Activated CD4-positive, alpha-beta memory T cell treated with anti-CD3 and anti-CD28 coated beads for 36 hours (primary cell): ENCODE measurements at places on chromosomes 2 and 18. TPM values are rescaled to one million over a fixed set of nuclear protein-coding genes. Genes with fewer than 3 reads are reported as not detected.

- no peaks in the 10 kb centered on the region for H3K4me1 ChIP-seq
- H3K27ac ChIP-seq: no peak overlapping the region
- no peak for DNase-seq
- H3K4me3 ChIP-seq: no peak overlapping the region
Observed at GRCh38 chr18:71682591-71682990, 861.6 kb downstream of the CBLN2 start.

DNA sequence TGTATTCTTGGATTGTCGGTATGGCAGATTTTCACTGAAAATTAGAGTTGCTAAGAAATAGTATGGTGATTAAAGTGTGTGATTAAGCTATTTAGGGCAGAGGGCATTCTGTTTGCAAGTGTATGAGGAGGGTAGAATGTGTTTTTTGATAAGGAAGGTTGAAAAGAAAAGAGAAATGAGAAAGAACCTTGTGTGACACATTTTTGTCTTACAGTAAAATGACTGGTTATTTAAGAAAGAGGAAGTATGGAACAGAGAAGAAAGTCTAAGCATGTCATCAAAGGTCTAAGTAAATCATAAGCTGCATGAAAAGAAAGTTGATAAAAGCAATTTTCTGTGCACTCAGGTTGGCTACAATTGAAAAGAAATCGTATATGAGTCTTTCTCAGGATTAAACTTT, 5.2 kb upstream of the RSAD2 start:
- no peaks in the 10 kb centered on the region for H3K36me3 ChIP-seq
- peaks cover 19% of the 10 kb centered on the region for H3K4me1 ChIP-seq
- H3K4me3 ChIP-seq: no peak overlapping the region
- no peaks in the 10 kb centered on the region for H3K27me3 ChIP-seq
- H3K27ac ChIP-seq: no peak overlapping the region

DNAJC5G gene
- total RNA-seq: 0.19 TPM

GRCh38 chr2:17792515-17792914, 23.7 kb upstream of the MSGN1 start:
- H3K4me1 ChIP-seq: no peaks in the 10 kb centered on the region
- H3K36me3 ChIP-seq: no peaks in the 10 kb centered on the region
- H3K4me3 ChIP-seq: no peak overlapping the region
- DNase-seq: peak; percentile 24

GAL3ST2 gene
- total RNA-seq: 0.65 TPM

DSG4 gene
- not detected for total RNA-seq

UNC80 gene
- total RNA-seq: not detected

PRR30 gene
- not detected for total RNA-seq

DNA sequence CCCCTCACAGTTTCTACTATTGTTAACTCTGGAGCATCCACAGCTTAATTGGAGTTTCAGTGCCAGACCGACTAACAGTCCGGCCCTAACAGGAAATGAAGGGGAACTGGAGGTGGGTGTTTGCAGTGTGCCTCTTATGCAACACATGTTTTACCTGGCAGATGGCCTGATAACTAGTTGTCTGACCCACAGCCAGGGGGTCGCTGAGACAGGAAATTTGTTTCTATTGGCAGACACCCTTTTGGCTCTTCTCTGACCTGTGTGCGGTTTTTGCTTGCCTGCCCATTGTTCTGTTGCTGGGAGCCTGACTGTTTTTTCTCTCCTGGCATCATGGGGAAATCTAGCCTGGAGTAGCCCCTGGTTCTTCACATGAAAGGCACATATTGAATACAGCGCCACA, 1329.8 kb downstream of the DSC3 start:
- no peaks in the 10 kb centered on the region for H3K27me3 ChIP-seq
- no peak overlapping the region for H3K27ac ChIP-seq
- H3K4me1 ChIP-seq: no peaks in the 10 kb centered on the region
- DNase-seq: no peak

DNA sequence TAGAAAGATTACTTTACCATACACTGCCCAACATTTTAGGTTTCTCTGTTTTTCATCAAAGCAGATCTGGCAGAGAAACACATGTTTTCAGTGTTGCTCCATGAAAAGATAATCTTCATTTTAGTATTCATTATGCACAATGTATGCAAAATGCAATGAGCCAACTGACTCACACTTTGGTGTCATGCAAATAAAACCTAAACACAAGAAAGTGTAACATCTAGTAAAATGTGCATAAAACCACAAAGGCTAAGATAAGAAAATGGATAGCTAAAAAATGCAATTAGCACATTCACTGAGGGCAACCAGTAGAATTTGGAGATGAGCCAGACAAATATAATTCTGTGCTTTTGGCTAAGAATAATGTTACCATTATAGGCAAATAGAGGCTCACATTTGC, 203.5 kb upstream of the UBE2E3 start:
- H3K4me1 ChIP-seq: no peaks in the 10 kb centered on the region
- no peaks in the 10 kb centered on the region for H3K36me3 ChIP-seq
- DNase-seq: no peak
- no peak overlapping the region for H3K27ac ChIP-seq
- H3K4me3 ChIP-seq: no peak overlapping the region
- no peaks in the 10 kb centered on the region for H3K27me3 ChIP-seq

GRCh38 chr2:159722580-159722979, 10.3 kb downstream of the MARCHF7 start:
- peaks cover 74% of the 10 kb centered on the region for H3K4me1 ChIP-seq
- H3K27me3 ChIP-seq: no peaks in the 10 kb centered on the region
- peaks cover 41% of the 10 kb centered on the region for H3K36me3 ChIP-seq
- no peak overlapping the region for H3K27ac ChIP-seq

DNA sequence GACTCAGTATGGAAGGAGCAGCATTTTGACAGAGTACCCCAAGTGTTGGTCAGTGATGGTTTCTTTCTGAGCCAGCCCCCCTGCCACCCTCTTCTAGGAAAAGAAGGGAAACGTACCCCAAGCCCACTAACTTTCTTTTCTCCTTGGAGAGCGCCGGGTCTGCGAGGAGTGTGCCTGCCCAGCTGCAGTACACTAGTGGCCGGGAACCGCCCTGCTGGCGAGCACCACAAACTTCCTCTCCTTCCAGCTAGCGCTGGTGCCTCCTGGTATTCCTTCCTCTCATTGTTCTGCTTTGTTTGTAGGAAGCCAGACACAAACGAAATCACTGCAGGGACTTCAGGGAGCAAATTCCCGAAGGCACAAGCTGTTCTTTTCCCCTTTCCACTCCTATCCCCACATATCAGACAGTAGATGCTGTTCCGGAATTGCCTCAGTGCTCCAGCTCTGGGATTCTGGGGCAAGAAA, 1.8 kb downstream of the CCDC85A start:
- H3K4me3 ChIP-seq: no peak overlapping the region
- no peak for DNase-seq
- H3K36me3 ChIP-seq: no peaks in the 10 kb centered on the region
- H3K4me1 ChIP-seq: peaks cover 8% of the 10 kb centered on the region
- H3K27ac ChIP-seq: no peak overlapping the region

GRCh38 chr2:94861308-94862152, 9.7 kb upstream of the TEKT4 start:
- peaks cover 2% of the 10 kb centered on the region for H3K4me1 ChIP-seq
- DNase-seq: no peak
- H3K4me3 ChIP-seq: no peak overlapping the region
- H3K36me3 ChIP-seq: no peaks in the 10 kb centered on the region
- peaks cover 48% of the 10 kb centered on the region for H3K27me3 ChIP-seq
- H3K27ac ChIP-seq: no peak overlapping the region

GRCh38 chr2:43199492-43200488, 26.6 kb downstream of the ZFP36L2 start:
- no peak overlapping the region for H3K27ac ChIP-seq
- H3K27me3 ChIP-seq: no peaks in the 10 kb centered on the region
- H3K4me3 ChIP-seq: no peak overlapping the region
- H3K4me1 ChIP-seq: peaks cover 31% of the 10 kb centered on the region

- H3K36me3 ChIP-seq: peaks cover 54% of the 10 kb centered on the region
- peaks cover 3% of the 10 kb centered on the region for H3K4me1 ChIP-seq
- no peak overlapping the region for H3K27ac ChIP-seq
Observed at GRCh38 chr2:85647823-85648526, 20.0 kb downstream of the SFTPB start.

LRATD1 gene
- not detected for total RNA-seq

ZNF521 gene
- not detected for total RNA-seq

SERPINB5 gene
- total RNA-seq: not detected

- no peaks in the 10 kb centered on the region for H3K27me3 ChIP-seq
- H3K4me1 ChIP-seq: peaks cover 3% of the 10 kb centered on the region
- no peak overlapping the region for H3K4me3 ChIP-seq
Observed at GRCh38 chr2:161113693-161114575, 46.3 kb upstream of the TANK start.

GRCh38 chr2:104289651-104290565, 564.0 kb upstream of the POU3F3 start:
- H3K4me3 ChIP-seq: no peak overlapping the region
- no peak for DNase-seq
- no peaks in the 10 kb centered on the region for H3K36me3 ChIP-seq
- H3K4me1 ChIP-seq: no peaks in the 10 kb centered on the region
- H3K27ac ChIP-seq: no peak overlapping the region
- H3K27me3 ChIP-seq: no peaks in the 10 kb centered on the region

GRCh38 chr18:49960376-49960775, 147.0 kb upstream of the ACAA2 start:
- H3K27ac ChIP-seq: no peak overlapping the region
- no peak for DNase-seq
- H3K4me1 ChIP-seq: peaks cover 10% of the 10 kb centered on the region
- H3K36me3 ChIP-seq: no peaks in the 10 kb centered on the region

- no peak overlapping the region for H3K4me3 ChIP-seq
- no peak overlapping the region for H3K27ac ChIP-seq
- H3K27me3 ChIP-seq: no peaks in the 10 kb centered on the region
- H3K4me1 ChIP-seq: no peaks in the 10 kb centered on the region
- no peak for DNase-seq
Observed at GRCh38 chr2:240786871-240787311, 33.1 kb downstream of the KIF1A start.

KIAA2012 gene
- not detected for total RNA-seq

DNA sequence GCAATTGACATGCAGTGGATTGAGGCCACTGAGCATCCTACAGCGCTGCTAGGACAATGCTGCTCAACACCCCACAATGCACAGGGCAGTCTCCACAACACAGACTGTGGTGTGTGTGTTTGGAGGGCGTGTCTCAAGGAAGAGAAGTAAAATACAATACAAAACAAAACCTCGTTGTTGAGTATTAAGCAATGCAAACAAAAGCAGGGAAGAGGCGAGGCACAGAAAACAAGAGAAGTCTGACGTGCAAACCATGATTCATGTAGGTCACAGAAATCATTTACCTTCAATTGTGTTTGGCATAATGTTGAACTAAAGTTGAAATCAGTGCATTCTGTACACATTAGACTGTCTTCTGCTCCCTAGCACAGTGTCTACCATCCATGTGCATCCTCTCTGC, 260.9 kb downstream of the PHLPP1 start:
- H3K27me3 ChIP-seq: no peaks in the 10 kb centered on the region
- H3K4me3 ChIP-seq: no peak overlapping the region
- no peak for DNase-seq
- no peaks in the 10 kb centered on the region for H3K4me1 ChIP-seq

- no peak overlapping the region for H3K27ac ChIP-seq
- DNase-seq: no peak
- no peaks in the 10 kb centered on the region for H3K36me3 ChIP-seq
- no peaks in the 10 kb centered on the region for H3K27me3 ChIP-seq
- H3K4me1 ChIP-seq: no peaks in the 10 kb centered on the region
Observed at GRCh38 chr2:16187482-16187817, 247.1 kb downstream of the MYCN start.

FEV gene
- not detected for total RNA-seq

DNA sequence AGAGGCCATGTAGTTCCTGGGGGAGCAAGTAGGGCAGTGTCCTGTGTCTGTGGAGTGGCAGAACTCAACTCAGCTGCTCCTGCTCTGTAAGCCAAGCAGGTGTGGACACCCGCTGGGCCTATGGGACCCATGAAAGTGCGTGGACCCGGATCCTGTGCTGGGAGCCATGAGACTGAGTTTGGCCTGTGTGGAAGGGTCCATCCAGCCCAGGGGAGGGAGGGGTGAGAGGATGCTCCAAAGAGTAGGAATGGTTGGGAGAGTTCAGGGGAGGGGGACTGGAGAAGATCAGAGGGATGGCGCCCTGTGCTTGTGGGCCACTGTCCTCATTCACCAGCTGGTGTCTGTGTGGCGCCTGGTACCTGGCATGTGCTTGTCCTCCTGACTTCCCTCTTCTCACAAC, 226.4 kb upstream of the HS6ST1 start:
- H3K27me3 ChIP-seq: no peaks in the 10 kb centered on the region
- no peak overlapping the region for H3K27ac ChIP-seq
- no peak overlapping the region for H3K4me3 ChIP-seq
- H3K36me3 ChIP-seq: no peaks in the 10 kb centered on the region
- H3K4me1 ChIP-seq: no peaks in the 10 kb centered on the region

GRCh38 chr2:45011121-45011520, 1.9 kb upstream of the SIX2 start:
- DNase-seq: no peak
- H3K27ac ChIP-seq: no peak overlapping the region
- peaks cover 77% of the 10 kb centered on the region for H3K27me3 ChIP-seq
- no peak overlapping the region for H3K4me3 ChIP-seq

NEURL3 gene
- 0.87 TPM for total RNA-seq

PKP4 gene
- total RNA-seq: 41.4 TPM

BOK gene
- 0.10 TPM for total RNA-seq

GRCh38 chr2:207409517-207409916, 120.2 kb upstream of the CREB1 start:
- H3K36me3 ChIP-seq: no peaks in the 10 kb centered on the region
- H3K27ac ChIP-seq: no peak overlapping the region
- peaks cover 6% of the 10 kb centered on the region for H3K4me1 ChIP-seq
- H3K27me3 ChIP-seq: no peaks in the 10 kb centered on the region
- H3K4me3 ChIP-seq: no peak overlapping the region
- DNase-seq: no peak
